ENCODE measurements at places on chromosomes 12 and 14. TPM values are rescaled to one million over a fixed set of nuclear protein-coding genes. Genes with fewer than 3 reads are reported as not detected.

PRH2 gene
- total RNA-seq: 0.28 TPM

TBX3 gene
- 42.5 TPM for total RNA-seq

AGAP2 gene
- 0.30 TPM for total RNA-seq

NANOG gene
- not detected for total RNA-seq

ACOT6 gene
- not detected for total RNA-seq

TAS2R7 gene
- not detected for total RNA-seq

SLC4A8 gene
- 3.2 TPM for total RNA-seq

AICDA gene
- total RNA-seq: not detected

HSPB8 gene
- 26.0 TPM for total RNA-seq

KRT6C gene
- not detected for total RNA-seq

DCAF5 gene
- total RNA-seq: 19.4 TPM

ZFC3H1 gene
- total RNA-seq: 72.7 TPM

SCFD1 gene
- 147 TPM for total RNA-seq

DLGAP5 gene
- 23.8 TPM for total RNA-seq

ESR2 gene
- total RNA-seq: under 0.01 TPM

TTC8 gene
- 30.8 TPM for total RNA-seq

KLRD1 gene
- 0.30 TPM for total RNA-seq

C12orf56 gene
- 1.8 TPM for total RNA-seq

KRT3 gene
- total RNA-seq: not detected

CLEC4A gene
- total RNA-seq: 0.18 TPM

POTEM gene
- total RNA-seq: not detected

NCOR2 gene
- 98.0 TPM for total RNA-seq

Data from smooth muscle cell of the umbilical artery (primary cell).